ENCODE measurements at places on chromosomes 1 and 21.

- peak; percentile 65 for DNase-seq
Measured at GRCh38 chr1:147273409-147274336, 31.2 kb downstream of the CHD1L start.

DNA sequence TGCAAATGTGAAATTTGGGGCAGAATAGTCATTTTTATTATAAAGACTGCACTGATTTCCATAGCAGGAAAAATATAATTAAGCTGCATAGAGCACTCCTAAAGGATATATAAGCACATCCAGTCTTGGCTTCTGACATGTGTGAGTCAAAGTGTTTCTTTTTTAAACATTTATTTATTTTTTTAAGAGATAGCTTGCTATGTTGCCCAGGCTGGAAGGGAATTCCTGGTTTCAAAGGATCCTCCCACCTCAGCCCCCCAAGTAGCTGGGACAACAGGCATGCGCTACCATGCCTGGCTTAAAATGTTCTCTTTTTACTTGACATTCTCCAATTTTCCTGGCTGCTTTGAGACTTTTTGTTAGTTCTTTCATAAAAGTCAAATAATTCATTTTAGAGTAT is 126.1 kb downstream of the HMCN1 start:
- DNase-seq = no peak

- DNase-seq = no peak
Measured at GRCh38 chr1:181097242-181097641, 8.7 kb downstream of the IER5 start.

DNA sequence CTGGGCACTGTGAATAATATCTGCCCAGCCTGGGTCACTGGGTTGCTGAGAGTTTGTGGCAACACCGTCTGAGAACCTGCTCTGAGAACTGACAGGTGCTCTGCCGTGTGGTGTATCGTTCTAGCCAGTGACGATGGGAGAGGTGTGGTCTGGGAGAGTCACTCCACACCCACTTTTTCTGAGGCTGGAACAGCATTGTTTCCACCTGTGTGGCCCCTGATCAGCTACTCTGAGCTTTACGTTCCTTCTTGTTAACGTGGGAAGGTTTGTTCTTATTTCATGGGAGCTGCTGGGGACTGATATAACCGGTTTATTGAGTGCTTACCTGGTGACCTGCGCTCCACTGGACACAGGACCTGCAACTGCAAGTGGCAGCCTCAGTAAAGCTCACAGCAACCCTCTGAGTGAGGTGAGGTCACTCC is 34.8 kb upstream of the TENT5C start:
- DNase-seq = no peak

DNA sequence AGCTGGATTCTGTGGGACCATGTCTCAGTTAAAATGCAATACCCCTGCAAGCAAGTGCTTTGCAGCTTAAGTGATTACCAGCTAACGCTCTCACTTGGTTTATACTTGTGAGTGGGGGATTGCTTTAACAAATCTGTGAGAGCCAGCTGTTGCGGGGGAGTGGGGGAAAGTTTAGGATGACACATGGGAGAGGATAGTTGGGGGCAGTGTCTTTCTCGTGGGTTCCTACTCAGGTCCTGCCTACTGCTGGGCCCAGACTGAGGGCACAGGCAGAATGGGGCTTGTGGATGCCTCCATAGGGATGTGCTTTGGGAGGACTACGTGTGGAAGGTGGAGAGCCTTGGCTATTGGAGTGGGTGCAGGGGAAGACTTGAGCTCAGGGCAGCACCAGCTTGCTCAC is 60.1 kb downstream of the ELK4 start:
- DNase-seq = no peak

DNA sequence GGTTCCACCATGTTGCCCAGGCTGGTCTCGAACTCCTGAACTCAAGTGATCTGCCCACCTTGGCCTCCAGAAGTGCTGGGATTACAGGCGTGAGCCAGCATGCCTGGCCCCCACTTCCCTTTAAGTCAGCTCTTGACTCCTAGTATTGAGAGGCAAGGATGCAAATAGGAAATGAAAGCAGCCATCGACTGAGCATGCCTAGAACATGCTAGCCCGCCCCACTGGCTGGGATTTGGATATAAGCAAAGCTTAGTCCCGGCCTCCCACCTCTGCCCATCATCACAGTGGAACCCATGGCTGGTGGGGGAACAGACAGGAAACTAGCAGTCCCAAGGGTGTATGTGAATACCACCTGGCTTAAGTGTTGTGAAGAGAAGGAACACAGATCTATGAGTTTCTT is 10.5 kb downstream of the C1orf167 start:
- peak; percentile 24 for DNase-seq

DNA sequence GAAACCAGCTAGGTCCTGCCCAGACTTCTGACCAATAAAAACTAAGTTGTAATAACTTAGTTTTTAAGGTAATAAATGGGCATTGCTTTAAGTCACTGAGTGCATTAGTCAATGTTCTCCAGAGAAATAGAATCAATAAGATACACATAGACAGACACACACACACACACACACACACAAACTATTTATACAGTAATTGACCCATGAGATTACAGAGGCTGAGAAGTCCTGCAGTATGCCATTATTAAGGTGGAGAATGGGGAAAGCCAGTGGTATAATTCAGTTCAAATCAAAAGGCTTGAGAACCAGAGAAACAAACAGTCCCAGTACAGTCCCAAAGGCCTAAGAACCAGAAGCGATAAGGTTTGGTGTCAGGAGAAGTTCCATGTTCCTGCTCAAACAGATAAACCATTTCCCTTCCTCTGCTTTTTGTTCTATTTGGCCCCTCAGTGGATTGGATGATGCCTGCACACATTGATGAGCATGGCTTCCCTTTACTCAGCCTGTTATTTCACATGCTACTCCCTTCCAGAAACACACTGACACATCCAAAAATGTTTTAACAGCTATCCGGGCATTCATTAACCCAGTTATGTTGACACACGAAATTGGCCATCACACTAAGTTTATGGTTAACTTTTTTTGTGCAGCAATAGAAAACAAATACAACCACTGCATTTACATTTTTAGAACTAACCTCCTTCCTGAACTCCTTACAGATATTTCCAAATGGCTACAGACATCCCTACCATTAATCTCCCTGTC is 828.2 kb upstream of the NCAM2 start:
- DNase-seq = no peak

GRCh38 chr1:207430602-207431001 is 23.5 kb upstream of the CR2 start:
- peak; percentile 65 for DNase-seq

- peak; percentile 27 for DNase-seq
Measured at GRCh38 chr1:33119532-33120217, 38.7 kb downstream of the AZIN2 start.

GRCh38 chr1:108817016-108817415 is 39.9 kb downstream of the AKNAD1 start:
- DNase-seq = peak; percentile 19

- no peak for DNase-seq
Measured at GRCh38 chr1:225482421-225482950, 54.6 kb upstream of the LBR start.

DNA sequence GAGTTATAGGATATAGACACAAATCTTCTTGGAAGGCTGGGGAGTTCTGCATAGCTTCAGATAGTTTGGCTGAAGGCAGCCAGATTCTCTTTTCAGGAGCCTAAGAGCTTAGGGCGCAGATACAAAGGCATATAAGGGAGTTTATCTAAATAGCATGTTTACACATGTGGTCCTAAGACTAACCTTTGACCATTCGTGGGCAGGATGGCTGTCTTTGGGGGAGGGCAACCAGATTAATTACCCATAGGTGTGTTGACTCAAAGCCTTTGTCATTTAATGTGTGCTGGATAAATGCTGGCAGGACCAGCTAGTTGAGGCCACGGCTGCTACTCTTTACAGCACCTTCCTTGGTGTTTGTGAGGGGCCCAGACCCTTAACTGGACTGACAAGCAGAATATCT is 71.8 kb downstream of the IER5 start:
- no peak for DNase-seq

DNA sequence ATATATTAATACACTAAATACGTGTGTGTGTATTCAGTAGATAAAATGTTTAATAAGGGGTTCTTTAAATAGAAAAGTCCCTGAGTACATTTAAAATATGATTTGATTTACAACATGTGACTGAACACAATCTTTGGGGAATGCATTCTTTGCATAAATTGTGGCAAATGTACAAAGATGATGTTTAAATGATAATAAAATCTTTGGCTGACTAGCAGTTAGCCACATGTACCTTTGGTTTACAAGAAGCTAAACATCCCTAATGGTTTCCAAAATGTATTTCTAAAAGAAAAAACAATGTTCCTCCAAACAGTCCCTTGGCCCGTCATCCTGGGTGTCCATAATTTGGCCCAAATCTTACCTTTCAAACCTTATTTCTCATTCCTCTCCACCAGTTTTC is 106.4 kb upstream of the MARK1 start:
- no peak for DNase-seq

Measured in GM12865 (cell line).